Stimulated activated CD8-positive, alpha-beta memory T cell treated with anti-CD3 and anti-CD28 coated beads, Interleukin-2, amount 100 ng/mL, for 1 hour (primary cell): ENCODE measurements at places on chromosomes 5 and 9.

- DNase-seq: no peak
These were observed 2.5 kb downstream of the LPAR1 start for GRCh38 chr9:111035543-111036428.

DNA sequence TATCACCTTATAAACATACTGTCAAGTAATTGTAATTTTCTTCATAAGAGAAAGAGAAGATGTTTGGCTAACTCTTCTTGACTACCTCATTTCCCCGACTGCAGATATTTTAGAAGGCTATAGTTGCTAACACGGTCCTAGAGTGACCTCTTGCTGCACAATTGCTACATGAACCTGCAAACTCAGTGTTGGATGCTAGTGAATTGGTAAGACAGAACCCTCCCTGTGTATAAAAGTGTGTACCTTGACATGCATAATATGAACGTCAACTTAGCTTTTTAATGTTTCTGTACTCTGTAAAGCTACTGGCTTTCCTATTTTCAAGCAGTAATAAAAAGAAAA is 46.7 kb upstream of the CER1 start:
- DNase-seq: no peak

- no peak for DNase-seq
These were observed 234.1 kb downstream of the AP3B1 start for GRCh38 chr5:78060421-78060820.

DNA sequence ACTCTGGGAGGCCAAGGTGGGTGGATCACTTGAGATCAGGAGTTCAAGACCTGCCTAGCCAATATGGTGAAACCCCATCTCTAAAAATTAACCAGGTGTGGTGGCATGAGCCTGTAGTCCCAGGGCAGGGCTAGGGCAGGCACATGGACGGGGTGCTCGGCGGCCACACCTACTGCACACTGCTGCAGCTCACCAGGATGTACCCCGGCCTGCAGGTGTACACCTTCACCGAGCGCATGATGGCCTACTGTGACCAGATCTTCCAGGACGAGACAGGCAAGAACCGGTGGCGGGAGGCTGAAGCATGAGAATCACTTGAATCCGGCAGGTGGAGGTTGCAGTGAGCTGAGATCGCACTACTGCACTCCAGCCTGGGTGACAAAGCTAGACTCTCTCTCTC is 3.2 kb downstream of the ST6GALNAC4 start:
- DNase-seq: no peak

DNA sequence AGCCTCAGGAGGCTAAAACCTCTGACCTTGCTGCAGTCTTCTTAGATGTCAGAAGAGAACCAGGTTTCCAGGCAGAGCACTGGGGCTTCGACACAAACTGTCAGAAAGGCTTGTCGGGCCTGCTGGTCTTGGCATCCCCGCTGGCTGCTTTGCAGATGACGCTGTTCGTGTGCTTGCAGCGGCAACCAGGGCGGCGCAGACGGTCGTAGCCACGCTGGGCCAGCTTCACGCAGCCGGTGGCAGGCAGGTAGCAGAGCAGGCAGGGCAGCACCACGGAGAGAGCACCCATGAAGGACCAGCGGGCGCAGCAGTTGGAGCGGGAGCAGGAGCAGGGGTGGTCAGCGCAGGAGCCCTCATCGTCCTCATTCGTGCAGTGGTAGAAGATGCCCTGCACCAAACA is 10.7 kb downstream of the SPRY4 start:
- no peak for DNase-seq

- no peak for DNase-seq
These were observed 25.1 kb downstream of the CDHR2 start for GRCh38 chr5:176574297-176574591.

DNA sequence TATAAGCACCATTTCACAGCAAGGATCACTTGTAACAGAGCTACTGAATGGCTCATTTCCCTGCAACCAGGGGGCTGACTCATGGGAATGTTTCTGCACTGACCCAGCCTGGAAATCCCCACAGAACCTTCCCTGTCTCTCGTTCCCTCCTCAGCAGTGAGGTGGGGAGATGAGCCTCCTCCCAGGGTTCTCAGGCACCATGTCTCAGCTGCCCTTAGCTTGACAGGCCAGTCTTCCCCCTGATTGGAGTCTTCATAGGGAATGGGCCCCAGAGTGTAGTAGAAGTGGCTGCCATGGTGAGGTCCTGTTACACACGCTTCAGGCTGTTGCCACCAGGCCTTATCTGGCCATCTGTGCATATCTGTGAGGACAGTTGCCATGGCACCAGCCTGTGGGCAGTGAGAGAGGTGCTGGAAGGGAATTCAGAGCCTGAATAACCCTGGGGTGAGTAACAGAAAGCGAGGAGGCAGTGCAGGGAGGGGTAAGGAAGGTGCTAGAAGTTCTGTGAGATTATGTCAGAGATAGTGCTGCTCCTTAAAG is 324.4 kb downstream of the ENC1 start:
- DNase-seq: no peak

- DNase-seq: no peak
These were observed 33.3 kb downstream of the UBE2R2 start for GRCh38 chr9:33850267-33850629.

DNA sequence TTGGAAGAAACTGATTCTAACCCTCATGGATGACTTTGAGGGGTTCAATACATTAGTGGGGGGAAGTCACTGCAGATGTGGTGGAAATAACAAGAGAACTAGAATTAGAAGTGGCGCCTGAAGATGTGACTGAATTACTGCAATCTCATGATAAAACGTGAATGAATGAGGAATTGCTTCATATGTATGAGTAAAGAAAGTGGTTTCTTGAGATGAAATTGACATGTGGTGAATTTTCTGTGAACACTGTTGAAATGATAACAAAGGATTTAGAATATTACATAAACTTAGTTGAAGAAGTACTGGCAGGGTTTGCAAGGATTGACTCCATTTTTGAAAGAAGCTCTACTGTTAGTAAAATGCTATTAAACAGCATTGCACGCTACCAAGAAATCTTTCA is 113.0 kb downstream of the UGCG start:
- DNase-seq: no peak

GRCh38 chr5:85488295-85488694 is 1103.6 kb upstream of the EDIL3 start:
- no peak for DNase-seq

DNA sequence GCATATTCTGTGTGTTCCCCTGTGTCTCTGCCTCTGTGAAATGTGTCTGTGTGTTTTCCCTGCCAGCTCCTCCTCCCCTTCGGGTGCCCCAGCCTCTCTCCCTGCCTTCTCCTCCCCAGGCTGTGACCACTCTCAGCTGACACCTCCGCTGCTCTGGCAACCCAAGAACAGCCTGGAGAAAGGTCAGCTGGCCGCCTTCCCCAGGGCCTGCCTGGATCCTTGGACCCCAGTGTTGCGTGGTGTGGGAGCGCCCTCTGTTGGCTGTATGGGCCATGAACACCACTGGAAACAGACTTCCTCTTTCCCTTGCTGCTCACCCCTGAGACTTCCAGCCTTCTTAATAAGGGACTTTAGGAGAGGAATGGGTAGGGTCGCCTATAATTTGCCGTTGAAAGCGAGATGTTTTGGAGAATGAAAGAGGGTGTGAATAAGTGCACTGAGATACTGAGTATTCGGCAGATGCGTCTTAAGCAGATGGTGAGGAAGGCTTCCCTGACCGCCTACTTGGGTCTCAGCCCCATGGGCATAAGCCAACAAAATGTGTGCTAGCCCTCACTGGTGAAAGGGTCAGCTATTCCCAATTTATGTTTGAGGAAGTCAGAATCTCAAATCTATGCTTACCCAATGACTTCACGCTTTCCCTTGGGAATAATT is 114.9 kb upstream of the TRIM32 start:
- no peak for DNase-seq

GRCh38 chr9:115341426-115341825 is 223.5 kb upstream of the TNC start:
- no peak for DNase-seq

- no peak for DNase-seq
These were observed 25.7 kb upstream of the DAB2 start for GRCh38 chr5:39450487-39450886.

DNA sequence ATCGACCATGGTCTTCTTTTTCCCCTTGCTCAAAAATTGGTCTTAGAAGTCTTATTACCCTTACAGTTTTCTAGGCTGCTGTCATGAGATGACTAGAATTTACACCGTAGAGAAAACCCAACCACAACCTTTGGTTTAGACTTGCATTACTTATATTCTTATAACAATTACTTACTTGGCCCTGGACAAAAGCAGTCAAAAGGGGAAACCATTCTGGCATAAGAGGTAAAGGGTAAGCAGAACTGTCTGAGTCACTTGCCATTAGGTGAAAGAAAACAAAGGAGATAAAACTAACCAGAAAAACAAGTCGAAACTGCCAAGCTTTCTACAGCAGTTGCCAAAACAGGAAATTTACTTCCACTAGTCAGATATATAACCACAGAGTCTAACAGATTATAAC is 17.9 kb downstream of the TMEM245 start:
- DNase-seq: no peak

- DNase-seq: no peak
These were observed 97.2 kb downstream of the PCSK1 start for GRCh38 chr5:96335873-96336272.

DNA sequence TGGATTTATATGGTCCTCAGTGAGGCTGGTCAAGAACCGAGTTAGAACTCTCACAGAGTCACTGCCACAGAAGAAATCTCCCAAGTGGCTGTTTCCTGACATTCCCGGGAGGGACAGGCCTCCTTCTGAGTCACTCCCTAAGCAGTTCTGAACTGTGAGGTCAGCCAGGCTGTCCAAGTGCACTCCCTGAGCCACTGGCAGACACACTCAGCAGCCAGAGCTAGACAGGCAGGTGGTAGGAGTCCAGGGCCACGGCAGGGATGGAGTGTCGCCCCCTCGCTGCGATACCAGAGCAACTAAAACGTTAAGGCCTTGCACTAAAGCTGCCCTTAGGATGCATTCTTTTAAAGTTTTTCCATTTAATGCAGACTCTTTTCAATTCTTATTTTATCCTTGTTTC is 3.4 kb downstream of the IL4 start:
- no peak for DNase-seq

DNA sequence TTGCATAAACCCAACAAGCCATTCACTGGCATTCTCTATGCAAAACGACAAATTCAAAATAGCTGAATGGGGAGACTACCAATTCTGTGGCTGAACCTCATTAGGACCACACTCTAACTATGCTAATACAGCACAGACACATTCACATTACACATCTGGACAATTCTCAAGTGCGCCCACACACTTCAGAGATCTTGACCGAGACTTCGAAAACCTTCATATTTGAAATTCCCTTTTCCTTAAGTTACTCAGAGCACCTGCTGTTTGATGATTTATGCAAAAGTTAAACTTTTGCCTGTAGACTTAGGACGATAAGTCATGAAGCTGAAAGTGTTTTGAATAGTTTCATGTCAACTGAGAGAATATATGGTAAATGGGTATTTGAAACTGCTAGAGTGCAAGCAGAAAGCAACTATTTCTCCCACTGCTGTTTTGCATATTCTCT is 111.9 kb downstream of the FBN2 start:
- DNase-seq: no peak

GRCh38 chr9:113178087-113178486 is 27.3 kb downstream of the SLC31A2 start:
- DNase-seq: no peak

DNA sequence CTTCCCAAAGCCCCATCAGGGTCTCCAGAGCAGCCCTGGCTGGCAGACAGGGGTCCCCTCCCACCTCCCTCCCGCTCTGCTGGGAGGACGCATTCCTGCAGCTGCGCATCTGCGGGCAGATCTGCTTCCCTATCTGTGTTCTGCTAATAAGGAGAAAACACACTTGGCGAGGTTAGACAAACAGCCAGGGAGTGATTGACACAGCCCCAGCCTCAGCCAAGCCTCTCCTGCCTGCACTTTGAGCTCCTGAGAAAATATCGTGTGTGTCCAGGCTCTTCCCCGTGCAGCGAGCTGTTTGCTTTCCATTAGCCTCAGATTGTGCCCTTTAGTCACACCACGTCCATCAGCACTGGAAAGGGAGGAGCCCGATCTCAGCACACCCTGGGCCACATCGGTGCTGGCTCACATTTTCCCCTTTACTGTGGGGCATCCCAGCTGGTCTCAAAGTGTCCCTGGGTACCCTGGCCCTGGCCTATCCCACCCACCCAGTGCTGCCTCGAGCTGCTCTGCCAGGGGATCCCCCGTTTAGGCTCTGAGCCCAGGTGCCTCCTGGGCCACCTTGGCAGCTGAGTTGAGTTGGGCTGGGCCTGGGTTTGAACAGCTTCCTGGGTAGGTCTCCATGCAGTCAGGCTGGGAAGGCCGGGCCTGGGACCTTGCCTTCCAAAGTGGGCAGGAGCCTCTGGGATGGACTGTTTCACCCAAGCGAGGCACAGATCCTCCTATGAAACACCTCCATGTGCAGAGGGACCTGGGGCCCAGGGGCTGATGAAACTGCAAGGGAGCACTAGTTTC is 61.1 kb downstream of the BARX1 start:
- no peak for DNase-seq

DNA sequence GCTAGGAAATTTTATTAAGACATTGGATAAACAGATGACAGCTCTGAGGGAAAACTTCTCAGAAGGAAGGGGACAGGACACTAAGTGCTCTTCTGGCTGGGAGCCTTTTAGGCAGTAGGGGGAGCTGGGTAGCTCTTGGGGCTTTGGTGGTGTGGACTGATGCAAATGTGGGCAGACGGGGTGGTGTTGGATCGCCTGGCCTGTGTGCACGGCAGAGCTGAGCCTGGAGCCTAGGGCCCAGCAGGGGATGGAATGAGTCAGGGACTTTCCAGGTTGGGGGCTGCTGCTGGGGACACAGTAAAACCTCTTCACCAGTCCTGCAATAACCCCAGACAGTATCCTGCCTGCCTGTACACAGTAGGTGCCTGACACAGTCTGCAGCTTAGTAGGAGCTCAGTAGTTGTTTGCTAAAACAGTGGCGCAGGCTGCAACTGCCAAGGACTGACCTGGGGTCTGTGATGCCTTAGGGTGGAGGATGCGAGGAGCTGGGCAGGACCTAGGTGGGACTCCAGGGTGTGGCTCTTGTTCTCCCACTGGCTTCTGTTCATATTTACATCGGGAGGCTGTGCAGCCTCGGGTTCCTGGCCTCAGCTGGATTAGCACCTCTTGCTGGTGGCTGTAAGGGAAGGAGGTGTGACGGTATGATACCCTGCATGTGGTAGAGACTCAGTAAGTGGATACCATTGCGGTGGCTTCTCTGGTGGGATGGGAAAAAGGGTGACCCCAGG is 83.8 kb downstream of the DAB2IP start:
- no peak for DNase-seq

- no peak for DNase-seq
These were observed 180.3 kb downstream of the TRIO start for GRCh38 chr5:14323466-14323865.

GRCh38 chr9:89739511-89739910 is 134.7 kb downstream of the GADD45G start:
- no peak for DNase-seq
